ENCODE measurements at places on chromosomes 11 and 22.

- no peak for DNase-seq
Measured at GRCh38 chr22:43849731-43850130, 12.6 kb downstream of the SULT4A1 start.

DNA sequence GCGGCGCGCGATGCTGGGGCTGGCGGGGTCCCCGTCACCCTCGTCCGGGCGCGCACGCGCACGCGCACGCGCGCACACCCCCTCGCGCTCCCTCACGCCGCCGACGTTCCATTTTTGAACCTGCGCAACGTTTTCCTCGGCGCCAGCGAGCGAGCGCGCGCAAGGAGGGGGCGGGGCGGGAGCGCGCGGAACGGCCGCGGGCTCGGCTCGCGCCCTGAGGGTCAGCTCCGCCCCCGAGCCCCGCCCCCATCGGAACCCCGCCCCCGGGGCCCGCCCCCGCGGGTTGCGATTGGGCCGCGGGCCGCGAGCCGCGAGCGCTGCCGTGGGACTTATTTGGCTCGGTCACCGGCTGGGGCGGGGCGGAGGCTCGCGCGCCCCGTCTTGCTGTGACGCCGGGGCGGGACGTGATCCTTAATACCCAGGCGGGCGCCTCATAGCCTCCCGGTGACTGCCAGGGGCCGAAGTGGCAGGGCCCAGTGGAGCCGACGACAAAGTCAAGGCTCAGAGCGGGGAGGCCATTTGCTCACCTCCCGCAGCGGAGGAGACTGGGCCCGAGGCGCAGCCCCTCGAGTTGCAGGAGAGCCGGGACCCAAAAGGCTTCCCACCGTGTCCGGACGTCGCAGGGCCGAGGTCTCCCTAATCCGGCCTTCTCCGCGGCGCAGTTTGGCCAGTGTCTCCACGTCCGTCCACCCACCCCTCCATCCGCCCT lies at the start of gene CBX7:
CBX7 (minus strand) TSS at position 170 of the 709 bp plus-strand sequence. CDS start 236 bp downstream, outside the sequence.
- no peak for DNase-seq

- DNase-seq = no peak
Measured at GRCh38 chr11:130773244-130773820, 142.9 kb downstream of the SNX19 start.

- DNase-seq = no peak
Measured at GRCh38 chr11:1531449-1532013, 40.5 kb downstream of the DUSP8 start.

- no peak for DNase-seq
Measured at GRCh38 chr11:83725728-83726127, 439.6 kb upstream of the CCDC90B start.

DNA sequence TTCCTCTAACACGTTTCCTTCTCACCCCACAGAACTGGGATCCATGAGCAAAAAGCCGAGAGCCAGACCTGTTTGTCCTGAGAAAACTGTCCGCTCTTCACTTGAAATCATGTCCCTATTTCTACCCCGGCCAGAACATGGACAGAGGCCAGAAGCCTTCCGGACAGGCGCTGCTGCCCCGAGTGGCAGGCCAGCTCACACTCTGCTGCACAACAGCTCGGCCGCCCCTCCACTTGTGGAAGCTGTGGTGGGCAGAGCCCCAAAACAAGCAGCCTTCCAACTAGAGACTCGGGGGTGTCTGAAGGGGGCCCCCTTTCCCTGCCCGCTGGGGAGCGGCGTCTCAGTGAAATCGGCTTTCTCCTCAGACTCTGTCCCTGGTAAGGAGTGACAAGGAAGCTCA lies 24.0 kb downstream of the CD5 start:
- no peak for DNase-seq

GRCh38 chr22:33983558-33983957 lies 63.3 kb upstream of the LARGE1 start:
- no peak for DNase-seq

- no peak for DNase-seq
Measured at GRCh38 chr11:3161720-3162409, 3.2 kb downstream of the OSBPL5 start.

- DNase-seq = no peak
Measured at GRCh38 chr11:2535673-2536439, 91.0 kb downstream of the KCNQ1 start.

GRCh38 chr22:42475122-42475521 lies 42.9 kb upstream of the NFAM1 start:
- DNase-seq = no peak

GRCh38 chr11:57458410-57459163 lies 1.7 kb upstream of the RTN4RL2 start:
- no peak for DNase-seq

DNA sequence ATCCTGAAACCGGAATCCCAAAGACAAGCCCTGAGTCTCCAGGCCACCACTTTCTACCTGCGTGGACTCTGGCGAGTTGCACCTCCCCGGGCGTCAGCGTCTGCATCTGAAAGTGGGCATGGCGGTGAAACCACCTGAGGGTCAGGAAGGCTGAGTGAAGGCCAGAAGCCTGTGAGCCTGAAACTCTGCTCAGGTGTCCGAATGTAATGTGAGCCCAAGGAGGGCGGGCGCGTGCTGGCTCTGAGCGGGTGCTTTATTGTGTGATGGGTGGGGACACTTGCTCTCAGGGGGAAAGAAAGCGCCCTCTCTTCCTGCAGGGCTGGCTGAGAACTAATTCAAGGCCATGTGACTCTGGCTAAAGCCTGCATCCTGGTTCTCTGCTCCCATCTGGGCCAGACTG lies 135.6 kb downstream of the ST3GAL4 start:
- peak; percentile 35 for DNase-seq

DNA sequence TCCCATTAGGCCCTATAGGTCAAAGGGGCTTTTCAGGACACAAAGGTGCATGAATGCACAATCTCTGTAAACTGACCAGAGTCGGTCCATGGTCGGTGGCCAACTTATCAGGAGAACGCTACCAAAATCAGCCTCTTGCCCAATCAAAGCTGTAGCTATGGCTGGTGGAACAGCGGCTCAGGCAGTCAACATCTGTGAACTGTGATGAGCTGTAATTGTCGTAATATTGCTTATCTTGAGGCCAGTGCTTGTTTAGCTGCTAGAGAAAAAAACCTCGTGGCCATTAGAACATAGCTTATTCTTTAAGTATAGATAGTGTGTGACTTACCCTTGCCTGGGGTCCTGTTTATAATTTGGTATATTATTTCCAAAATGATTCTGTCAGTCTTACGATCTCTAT lies 14.4 kb upstream of the CHST1 start:
- DNase-seq = no peak

GRCh38 chr22:48692734-48693376 lies 1134.8 kb downstream of the BRD1 start:
- no peak for DNase-seq

DNA sequence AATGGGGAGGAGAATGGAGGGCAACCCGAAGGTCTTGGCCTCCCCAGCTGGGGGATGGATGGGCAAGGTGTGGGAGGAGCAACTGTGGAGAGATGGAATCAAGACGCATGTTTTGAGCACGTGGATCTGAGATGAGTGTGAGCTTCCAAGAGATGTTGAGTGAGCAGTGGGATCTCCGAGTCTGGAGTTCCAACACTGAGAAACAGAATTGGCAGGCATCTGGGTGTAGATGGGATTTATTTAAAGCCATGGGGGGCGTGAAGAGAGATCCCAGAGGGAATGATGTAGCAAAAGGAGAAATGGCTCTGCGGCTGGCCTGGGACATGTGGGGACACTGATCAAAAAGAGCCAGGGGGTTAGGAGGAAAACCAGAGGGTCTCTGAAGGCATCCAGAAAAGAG lies 95.6 kb downstream of the KIAA1671 start:
- DNase-seq = no peak

DNA sequence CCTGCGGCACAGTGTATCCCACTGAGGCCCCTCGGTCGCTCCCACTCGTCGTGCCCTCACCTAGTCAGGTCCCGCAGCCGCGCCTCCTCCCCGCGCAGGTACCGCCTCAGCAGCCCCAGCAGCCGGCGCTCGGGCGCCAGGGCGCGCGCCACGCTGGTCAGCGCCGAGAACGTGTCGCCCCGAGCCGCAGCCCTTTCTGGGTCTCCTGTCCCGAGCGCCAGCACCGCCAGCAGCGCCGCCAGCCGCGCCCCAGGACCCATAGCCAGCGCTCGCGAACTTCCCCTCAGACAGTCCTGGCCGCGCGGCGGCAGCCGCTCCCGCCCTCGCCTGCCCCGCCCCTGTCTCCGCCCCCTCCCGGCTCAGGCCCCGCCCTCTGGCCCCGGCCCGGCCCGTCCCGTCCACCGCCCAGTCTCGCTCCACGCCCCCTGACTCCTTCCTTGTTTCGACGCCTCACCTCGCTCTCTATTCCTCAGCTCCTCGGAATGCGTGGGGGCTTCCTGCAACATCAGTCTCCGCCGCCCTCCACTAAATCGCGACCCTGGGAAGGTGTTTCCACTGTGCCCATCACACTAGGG lies at the start of gene P4HA3:
P4HA3 (minus strand) TSS at position 289 of the 575 bp plus-strand sequence; CDS start at position 260, 29 bp downstream.
- no peak for DNase-seq

DNA sequence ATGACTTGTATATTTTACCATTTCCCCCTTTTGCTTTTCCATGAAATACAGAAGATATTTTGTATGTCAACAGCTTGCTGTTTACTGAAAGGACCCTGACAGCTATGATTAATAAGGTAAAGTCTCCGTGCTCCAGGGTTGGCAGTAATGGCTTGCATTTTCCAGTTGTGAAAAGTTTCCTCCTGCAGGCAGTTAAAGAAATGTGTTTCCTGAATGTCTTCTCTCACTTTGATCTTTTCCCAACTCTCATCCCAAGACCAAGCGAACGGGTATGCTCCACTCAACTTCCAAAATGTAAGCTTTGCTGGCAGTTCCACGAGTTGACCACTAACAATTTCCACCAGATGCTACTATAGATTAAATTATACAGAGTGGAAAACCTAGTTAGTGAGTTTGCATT lies 8.9 kb downstream of the FIBIN start:
- no peak for DNase-seq

DNA sequence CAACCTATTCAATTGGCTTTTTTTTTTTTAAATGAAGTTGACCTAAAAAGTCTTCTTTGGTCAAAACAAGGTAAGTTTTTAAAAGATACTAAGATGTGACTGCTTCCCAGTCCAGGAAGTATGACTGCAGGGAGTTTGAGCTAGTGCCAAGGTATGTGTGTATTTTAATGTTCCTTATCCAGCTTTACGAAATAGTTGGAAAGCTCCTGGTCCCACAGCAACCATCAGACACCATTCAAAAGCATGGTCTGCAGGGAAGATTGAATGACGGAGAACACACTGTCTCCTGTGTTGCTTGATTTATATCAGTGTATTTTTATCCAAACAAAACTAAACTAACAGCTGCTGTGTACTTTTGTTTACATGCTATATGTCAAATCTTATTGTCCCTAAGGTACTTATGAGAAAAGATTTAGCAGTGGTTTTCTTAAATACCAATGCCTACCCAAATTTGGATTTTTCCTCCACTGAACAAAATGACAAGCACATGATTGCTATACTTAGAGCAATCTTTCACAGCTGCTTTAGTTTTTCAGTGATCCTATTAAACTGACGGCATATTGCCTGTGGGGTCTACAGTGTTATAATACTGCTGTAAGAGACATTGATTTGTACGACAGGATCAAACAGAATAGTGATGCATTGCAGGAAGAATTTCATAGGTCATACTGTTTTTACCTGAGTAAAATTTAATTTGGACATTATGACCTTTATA lies 122.9 kb downstream of the DCDC1 start:
- DNase-seq = no peak

- no peak for DNase-seq
Measured at GRCh38 chr22:46792061-46792796, 29.8 kb downstream of the TBC1D22A start.
